ENCODE measurements at places on chromosomes 13 and 19. TPM values are rescaled to one million over a fixed set of nuclear protein-coding genes. Genes with fewer than 3 reads are reported as not detected.

Gene SIGLEC12
- not detected for total RNA-seq

Gene PLIN3
- total RNA-seq = 64.3 TPM

Gene RNF113B
- total RNA-seq = not detected

DNA sequence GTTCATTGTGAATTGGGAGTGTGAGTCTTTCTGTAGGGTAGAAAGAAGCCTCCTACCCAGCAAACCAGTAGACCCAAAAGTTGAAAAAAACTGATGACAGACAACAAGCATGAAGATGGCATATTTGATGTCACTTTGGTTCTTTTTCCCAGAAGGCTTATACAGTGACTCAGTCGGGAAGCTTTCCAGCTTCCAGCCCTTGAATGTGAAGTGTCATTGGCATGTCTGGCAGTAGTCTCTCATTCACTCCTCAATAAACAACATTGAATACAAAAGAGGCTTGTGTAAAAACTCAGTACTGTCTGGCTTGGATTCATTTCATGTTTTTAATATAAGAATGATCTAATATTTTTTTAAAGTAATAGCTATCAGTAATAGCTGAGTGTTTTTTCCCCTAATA, 68.7 kb downstream of the IPO5 start:
- peak; percentile 59 for DNase-seq
- no peak overlapping the region for H3K27ac ChIP-seq
- H3K27me3 ChIP-seq = no peaks in the 10 kb centered on the region
- peaks cover 70% of the 10 kb centered on the region for H3K36me3 ChIP-seq

Gene KIR3DL2
- total RNA-seq = not detected

- no peak overlapping the region for H3K4me3 ChIP-seq
- H3K4me1 ChIP-seq = no peaks in the 10 kb centered on the region
- H3K27me3 ChIP-seq = peaks cover 77% of the 10 kb centered on the region
- no peaks in the 10 kb centered on the region for H3K36me3 ChIP-seq
- DNase-seq = no peak
- H3K27ac ChIP-seq = no peak overlapping the region
Observed at GRCh38 chr13:91400063-91400399, 1.6 kb downstream of the GPC5 start.

Gene FFAR1
- total RNA-seq = not detected

GRCh38 chr13:51971520-51972426, 39.5 kb downstream of the ATP7B start:
- H3K36me3 ChIP-seq = peaks cover 8% of the 10 kb centered on the region
- H3K4me1 ChIP-seq = no peaks in the 10 kb centered on the region
- DNase-seq = no peak
- no peaks in the 10 kb centered on the region for H3K27me3 ChIP-seq
- no peak overlapping the region for H3K27ac ChIP-seq
- H3K4me3 ChIP-seq = no peak overlapping the region

All from MCF 10A (cell line).